T47D (cell line): ENCODE measurements at places on chromosomes 5 and 9.
A peak's percentile ranks its signal among the peaks of the same experiment; 100 is the strongest.

- no peak for DNase-seq
These were observed 431.1 kb downstream of the DTWD2 start for GRCh38 chr5:118557251-118557661.

GRCh38 chr5:39014561-39014960, 59.6 kb downstream of the RICTOR start:
- no peak for DNase-seq

- DNase-seq = no peak
These were observed 697 bp downstream of the SLC1A1 start for GRCh38 chr9:4490705-4491625.

GRCh38 chr5:121175986-121176385, 675.7 kb upstream of the FTMT start:
- no peak for DNase-seq

DNA sequence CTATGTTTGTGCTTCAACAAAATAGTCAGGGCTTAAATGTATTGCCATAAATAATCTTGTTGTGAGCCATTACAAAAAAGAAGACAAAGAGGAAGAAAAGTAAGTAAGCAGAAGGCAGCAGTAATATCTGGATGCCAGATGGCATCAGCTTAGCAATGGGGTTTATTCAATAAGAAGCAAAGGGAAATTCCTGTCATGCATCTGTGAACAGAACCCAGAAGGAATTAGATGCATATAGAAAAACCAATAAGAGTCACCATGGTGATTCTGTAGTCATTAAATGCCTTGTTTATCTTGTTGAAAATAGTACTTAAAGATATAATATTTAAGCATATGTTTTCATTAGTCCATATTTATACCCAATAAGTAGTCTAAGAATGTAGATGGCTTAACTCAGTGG, 216.0 kb downstream of the ADAMTSL1 start:
- DNase-seq = no peak

DNA sequence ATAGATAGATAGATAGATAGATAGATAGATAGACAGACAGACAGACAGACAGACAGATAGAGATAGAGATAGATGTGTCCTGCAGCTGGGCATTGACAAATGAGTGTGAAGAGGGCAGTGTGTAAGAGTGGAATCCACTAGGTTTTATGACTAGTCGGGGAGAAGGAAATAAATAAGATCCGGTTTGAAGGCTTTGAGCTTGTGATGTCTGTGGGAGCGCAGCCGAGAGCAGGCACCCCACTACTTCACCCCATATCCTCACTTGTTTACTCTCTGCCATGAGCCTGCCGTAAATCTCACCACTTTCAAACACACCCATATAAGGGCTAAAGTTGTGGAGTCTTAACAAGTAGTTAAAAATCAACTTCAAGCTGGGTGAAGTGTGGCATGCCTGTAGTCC, 1.4 kb upstream of the SUSD1 start:
- DNase-seq = no peak

DNA sequence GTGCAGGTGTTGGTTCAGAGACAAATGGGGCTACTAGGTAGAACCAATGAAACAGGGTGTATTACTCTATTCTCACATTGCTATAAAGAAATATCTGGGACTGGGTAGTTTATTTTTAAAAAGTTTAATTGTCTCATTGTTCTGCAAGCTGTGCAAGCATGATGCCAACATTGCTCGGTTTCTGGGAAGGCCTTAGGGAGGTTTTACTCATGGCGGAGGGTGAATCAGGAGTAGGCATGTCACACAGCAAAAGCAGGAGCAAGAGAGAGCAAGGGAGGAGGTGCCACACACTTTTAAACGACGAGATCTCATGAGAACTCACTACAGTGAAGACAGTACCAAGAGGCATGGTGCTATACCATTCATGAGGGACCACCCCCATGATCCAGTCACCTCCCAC, 134.6 kb downstream of the PIK3R1 start:
- DNase-seq = no peak

DNA sequence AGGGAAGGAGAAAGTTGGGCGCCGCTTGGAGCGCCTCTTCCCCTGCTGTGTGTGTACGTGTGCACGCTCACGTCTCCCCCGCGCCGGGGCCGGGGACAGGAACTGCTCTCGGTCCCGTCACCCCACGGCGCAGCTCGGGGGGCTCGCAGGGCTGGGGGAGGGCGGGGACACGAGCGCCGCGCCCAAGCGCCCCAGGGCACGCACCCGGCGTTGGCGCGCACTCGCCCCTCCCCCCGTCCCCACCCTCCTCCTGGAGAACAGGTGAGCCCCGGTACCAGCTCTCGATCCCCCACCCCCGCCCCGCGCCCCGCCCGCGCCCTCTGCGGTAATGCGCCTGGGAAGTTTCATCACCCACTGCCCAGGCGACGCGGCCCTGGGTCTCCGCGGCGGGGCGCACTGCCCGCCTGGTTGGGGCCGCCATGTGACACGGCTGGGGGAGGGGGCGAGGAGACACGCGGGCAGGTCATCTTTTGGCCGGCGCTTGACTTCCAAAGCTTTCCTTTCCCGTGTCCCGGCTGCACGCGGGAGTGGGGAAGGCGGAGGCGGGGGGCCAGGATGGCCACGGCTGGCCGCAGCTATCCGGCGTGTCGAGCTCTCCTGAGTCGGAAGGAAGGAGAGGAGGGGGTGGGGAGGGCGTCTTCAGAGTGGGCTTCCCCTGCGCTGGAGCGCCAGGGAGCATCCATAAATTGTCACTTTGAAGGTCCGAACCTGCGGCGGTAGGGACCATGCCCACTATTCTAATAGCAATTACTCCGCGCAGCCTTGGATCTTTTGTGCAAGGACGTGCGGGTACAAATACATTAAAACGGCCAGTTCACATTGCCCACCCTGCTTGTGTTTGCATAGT, 1.5 kb upstream of the STC2 start:
- DNase-seq = peak; percentile 96

- DNase-seq = no peak
These were observed 23.4 kb downstream of the UBLCP1 start for GRCh38 chr5:159286420-159287035.

DNA sequence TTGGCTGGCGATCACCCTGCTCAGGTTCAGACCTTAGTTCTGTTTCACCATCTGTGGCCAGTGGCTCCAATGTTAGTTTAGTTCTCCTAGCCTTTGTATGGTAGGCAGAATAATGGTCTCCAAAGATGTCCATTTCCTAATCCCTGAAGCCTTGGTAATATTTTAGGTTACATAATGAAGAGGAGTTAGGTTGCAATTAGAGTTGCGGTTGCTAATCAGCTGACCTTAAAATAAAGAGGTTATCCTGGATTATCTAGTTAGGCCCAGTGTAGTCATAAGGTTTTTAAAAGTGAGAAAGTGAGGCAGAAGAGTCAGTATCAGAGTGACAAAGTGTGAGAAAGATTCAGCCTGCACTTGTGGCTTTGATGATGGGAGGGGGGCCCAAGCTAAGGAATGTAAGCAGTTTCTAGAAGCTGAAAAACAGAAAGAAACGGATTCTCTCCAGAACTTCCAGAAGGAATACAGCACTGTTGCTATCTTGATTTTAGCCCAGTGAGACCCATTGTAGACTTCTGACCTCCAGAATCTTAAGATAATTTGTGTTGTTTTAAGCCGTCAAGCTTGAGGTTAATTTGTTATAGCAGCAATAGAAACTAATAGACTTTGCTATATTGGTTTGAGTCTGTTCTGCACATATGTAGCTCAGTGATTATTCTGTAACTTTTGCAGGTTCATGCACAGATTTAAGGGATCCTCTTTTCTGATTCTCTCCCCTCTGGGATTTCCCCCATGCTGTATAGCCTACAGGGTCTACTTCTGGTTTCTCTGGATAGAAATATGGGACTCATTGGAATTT, 21.6 kb downstream of the LNPEP start:
- no peak for DNase-seq
